ENCODE measurements at places on chromosomes 1 and 21. TPM values are rescaled to one million over a fixed set of nuclear protein-coding genes. Genes with fewer than 3 reads are reported as not detected.

UBXN10 gene
- not detected for total RNA-seq

AVPR1B gene
- total RNA-seq = not detected

AGMAT gene
- total RNA-seq = 5.4 TPM

PIGR gene
- total RNA-seq = not detected

BRDT gene
- total RNA-seq = not detected

GJA9 gene
- 0.07 TPM for total RNA-seq

PTCH2 gene
- 0.18 TPM for total RNA-seq

EPHA2 gene
- total RNA-seq = 150 TPM

ATAD3B gene
- 2.9 TPM for total RNA-seq

CYYR1 gene
- not detected for total RNA-seq

PADI3 gene
- total RNA-seq = 1.3 TPM

C1orf185 gene
- total RNA-seq = not detected

CFHR5 gene
- not detected for total RNA-seq

LRRC7 gene
- not detected for total RNA-seq

FLG2 gene
- total RNA-seq = not detected

SUSD4 gene
- total RNA-seq = 1.1 TPM

NCSTN gene
- 38.8 TPM for total RNA-seq

WDR4 gene
- total RNA-seq = 30.5 TPM

RASSF5 gene
- total RNA-seq = 1.1 TPM

ZMYND12 gene
- 0.37 TPM for total RNA-seq
